ENCODE measurements at places on chromosomes 12 and 14.

GRCh38 chr12:49358483-49359141 lies 8.7 kb upstream of the SPATS2 start:
- DNase-seq, result no peak

DNA sequence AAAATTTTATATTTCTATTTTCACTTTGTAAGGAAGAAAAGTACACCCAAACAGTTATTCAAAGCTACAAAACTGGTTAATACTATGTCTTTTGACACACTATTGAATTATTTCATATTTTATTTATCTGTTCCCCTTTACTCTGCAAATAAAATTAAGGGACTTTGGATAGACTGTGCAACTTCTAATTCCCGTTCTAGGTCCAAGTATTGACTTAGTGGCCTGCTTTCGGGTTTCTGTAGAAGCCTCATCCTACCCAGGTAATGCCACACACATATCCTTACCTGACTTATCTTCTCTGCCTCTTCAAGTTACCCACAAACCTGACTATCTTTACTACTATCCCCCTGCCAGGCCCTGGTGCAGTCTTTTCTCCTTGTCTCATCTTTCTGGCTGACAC lies 156.3 kb upstream of the TMTC2 start:
- no peak for DNase-seq

GRCh38 chr12:11894890-11895289 lies 175.8 kb upstream of the BCL2L14 start:
- no peak for DNase-seq

DNA sequence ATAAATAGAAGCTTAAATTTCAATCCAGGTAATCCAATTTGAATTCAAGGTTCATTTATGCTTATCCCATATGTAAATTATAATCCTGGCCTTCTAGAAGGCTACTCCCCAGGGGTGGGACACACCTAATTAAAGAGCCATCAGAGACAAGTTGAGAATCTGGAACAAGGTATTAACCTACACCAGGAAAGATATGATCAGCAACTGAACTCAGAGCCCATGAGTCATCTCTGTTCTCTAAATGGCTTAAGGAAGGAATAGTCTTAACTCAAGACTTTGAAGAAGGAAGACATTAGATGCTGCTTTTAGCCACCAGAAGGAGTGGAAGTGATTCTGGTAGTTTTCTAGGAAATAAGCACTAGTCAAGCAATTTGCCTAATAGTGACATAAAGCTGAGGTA lies 88.0 kb downstream of the KIF21A start:
- no peak for DNase-seq

DNA sequence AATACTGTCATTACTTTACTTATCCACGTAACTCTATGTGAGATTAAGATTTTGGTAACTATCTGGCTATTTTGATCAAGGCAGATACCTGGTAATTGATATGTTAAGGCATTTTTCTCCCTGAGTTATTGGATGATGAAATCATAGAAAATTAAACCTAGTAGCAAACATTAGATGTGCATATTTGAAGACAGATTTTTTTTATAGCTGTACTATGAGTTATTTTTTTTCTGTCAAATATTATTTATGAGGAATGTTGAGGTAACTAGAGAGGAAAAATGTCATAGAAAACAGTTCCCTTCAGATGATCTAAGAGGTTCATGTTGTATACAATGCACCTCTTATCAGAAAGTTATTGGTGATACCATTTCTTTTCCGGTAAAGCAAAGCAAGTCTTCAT lies 64.9 kb upstream of the SLC38A2 start:
- DNase-seq, result no peak

GRCh38 chr14:64562436-64562835 lies 12.7 kb downstream of the PPP1R36 start:
- DNase-seq, result no peak

- no peak for DNase-seq
Observed at GRCh38 chr14:100393906-100394732, 71.0 kb downstream of the SLC25A47 start.

GRCh38 chr12:85843606-85844310 lies 7.5 kb upstream of the RASSF9 start:
- no peak for DNase-seq

GRCh38 chr14:103427485-103428443 lies 42.5 kb downstream of the MARK3 start:
- no peak for DNase-seq

DNA sequence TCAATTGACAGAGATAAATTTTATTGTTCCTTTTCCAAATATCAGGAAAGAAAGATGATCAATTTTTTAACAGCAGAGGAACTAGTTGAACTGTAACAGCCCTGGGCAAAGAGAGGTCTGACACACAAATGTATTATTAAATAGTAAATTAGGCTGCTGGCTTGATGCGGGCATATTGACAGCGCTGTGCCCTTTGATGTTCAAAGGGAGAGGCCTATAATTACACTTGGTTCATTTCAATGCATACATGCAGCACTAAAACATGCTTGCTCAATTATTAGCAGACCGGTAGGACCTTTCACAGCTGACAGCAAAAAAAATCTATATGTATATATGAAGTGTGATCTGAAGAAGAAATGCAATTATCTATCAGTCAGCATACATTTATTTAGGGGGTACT lies 219.8 kb downstream of the SLC2A13 start:
- no peak for DNase-seq
